ENCODE measurements at places on chromosomes 16 and 17. TPM values are rescaled to one million over a fixed set of nuclear protein-coding genes. Genes with fewer than 3 reads are reported as not detected.

Gene ZPBP2
- not detected for total RNA-seq

Gene NDRG4
- total RNA-seq = 0.93 TPM

Gene NHERF2
- 85.8 TPM for total RNA-seq

Gene FGF11
- 0.25 TPM for total RNA-seq

Gene ITGAD
- 3.6 TPM for total RNA-seq

Gene DPEP2NB
- not detected for total RNA-seq

Gene ARHGDIG
- total RNA-seq = 0.08 TPM

GRCh38 chr17:73782641-73783381 is 138.6 kb upstream of the SDK2 start:
- DNase-seq = no peak

- no peak for DNase-seq
Measured at GRCh38 chr16:65120461-65120830, 1.4 kb downstream of the CDH11 start.

DNA sequence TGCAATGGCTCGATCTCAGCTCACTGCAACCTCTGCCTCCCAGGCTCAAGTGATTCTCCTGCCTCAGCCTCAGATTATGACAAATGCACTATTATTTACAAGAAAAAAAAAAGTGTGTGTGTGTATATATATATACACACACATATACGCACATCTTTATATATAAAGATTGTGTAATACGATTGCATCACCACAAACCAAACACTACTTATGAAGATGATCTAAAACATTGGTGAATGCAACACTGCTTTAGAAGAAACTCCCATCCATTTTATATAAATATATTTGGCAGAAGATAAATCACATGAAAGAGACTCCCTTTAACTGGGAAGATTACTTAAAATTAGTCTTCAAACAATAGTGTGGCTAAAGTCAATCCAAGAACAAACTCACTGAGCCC is 96.7 kb downstream of the SYCE1L start:
- DNase-seq = no peak

- DNase-seq = no peak
Measured at GRCh38 chr17:16255481-16255921, 38.5 kb downstream of the PIGL start.

DNA sequence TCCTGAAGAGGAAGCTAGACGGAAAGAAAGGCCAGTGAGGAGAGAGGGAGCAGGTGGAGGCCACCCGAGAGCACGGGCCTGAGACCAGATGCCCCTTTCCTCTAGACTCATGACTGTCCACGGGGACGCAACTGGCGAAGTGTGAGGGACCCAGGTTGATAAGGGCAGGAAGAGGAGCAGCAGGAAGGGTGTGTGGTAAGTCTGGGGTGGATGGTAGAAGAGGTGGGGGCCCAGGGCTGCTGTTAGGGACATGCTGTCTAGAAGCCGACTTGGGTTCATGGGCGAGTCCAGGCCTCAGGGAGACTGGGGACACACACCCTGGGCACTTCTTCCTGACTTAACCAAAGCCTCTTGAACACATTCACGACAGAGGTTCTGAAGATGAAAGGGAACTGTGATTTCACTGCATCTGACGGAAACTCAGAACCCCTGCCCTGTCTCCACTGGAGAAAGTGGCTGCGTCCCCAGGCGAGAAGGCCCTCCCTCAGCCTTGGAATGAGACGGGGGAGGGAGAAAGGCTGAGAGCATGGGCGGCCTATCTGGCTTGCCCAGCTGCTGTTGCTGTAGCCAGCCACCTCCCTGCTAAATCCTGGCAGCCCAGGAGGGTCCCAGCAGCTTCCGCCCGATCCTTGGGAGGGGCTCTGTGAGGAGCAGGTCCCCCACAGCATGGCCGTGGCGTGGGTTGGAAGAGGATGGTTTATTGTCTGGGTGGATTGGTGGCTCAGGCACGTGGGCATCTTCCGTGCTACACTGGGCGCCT is 6.0 kb downstream of the HIC1 start:
- no peak for DNase-seq

DNA sequence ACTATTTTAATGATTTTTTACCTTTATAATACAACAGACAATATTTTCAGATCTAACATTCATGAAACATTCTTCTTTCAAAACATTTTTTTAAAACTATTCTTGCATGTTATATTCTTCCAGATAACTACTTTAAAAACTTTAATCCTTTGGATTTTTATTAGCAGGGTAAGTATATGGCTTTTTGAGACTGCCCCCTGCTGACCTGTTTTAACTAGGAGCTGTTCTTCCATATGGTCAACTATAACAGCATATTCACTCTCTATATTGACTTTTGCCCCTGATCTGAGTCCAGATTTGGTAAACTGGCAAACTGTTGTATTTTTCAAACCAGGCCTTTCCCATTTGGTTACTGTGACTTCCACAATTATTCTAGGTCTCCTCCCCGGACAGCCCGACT is 16.5 kb downstream of the ZNF18 start:
- no peak for DNase-seq

GRCh38 chr17:8556074-8556473 is 74.5 kb downstream of the MYH10 start:
- no peak for DNase-seq

- no peak for DNase-seq
Measured at GRCh38 chr17:39659279-39660010, 5.7 kb upstream of the TCAP start.

DNA sequence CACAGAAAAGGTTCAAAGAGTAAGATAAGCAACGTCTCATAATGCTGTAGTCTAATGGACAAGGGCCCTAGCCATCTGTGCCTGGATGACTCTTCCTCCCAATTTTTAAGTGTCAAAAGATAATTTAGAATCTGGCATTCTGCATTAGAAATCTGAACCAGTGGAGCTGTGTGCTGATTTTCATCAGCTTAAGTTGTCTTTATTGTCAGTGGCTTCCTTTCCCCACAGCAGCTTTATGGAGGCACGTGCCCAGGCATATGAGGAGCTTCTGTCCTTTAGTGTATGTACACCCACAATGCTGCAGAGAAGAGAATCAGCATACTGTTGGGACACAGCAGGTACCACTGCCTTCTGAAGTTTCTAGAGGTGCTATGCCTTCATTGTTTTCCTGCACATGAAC is 37.9 kb downstream of the HEATR6 start:
- DNase-seq = no peak

- DNase-seq = no peak
Measured at GRCh38 chr17:5439446-5439764, 450 bp upstream of the C1QBP start.

- DNase-seq = no peak
Measured at GRCh38 chr17:77698903-77699623, 259.4 kb upstream of the TNRC6C start.

- no peak for DNase-seq
Measured at GRCh38 chr16:85491798-85492294, 121.3 kb upstream of the GSE1 start.

DNA sequence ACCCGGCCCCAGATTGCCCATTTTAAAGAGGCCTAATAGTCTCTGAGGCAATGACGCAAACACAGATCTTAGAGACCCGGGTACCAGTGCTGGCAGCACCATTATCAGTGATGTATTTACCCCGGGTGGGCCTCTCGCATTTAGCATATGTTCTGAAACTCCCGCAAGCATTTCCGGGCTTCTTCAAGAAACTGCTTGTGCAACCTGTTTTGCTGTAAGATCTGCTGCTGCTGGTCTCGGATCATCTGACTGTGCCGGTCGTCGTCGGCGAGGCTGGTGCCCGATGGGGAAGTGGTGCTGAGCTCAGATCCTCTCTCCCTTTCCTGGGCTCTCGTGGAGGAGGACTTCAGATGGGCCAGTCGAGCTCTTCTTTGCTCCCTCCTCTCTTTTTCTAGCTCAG is 12.5 kb downstream of the CEP295NL start:
- DNase-seq = no peak

GRCh38 chr17:3415610-3416009 is 4.4 kb downstream of the OR3A3 start:
- DNase-seq = no peak

GRCh38 chr17:79408251-79408650 is 202.6 kb downstream of the RBFOX3 start:
- no peak for DNase-seq
